A549 treated with CpdA at 1 μM for 4 hours (cell line): ENCODE measurements at places on chromosomes 6 and 20. TPM values are rescaled to one million over a fixed set of nuclear protein-coding genes. Genes with fewer than 3 reads are reported as not detected.

TNFRSF6B gene
- 0.47 to 1.2 TPM (median 0.85 TPM) in 5 replicates for total RNA-seq

SLC22A23 gene
- 8.4 to 12.1 TPM (median 10.6 TPM) in 5 replicates for total RNA-seq

KIFC1 gene
- total RNA-seq, result 40.9 to 46.6 TPM (median 43.1 TPM) in 5 replicates

SAMD3 gene
- total RNA-seq, result not detected in 5 replicates

PRND gene
- total RNA-seq, result not detected in 5 replicates

SLC25A27 gene
- 0.09 to 1.4 TPM (median 0.61 TPM) in 5 replicates for total RNA-seq

LHFPL5 gene
- 0.13 to 0.22 TPM (median 0.16 TPM) in 3 of 5 replicates, not detected in the others for total RNA-seq

ARMH2 gene
- total RNA-seq, result not detected in 5 replicates

DUSP15 gene
- 0.64 to 1.5 TPM (median 1.1 TPM) in 5 replicates for total RNA-seq

CNBD2 gene
- total RNA-seq, result 4.3 to 6.4 TPM (median 5.5 TPM) in 5 replicates

DHX16 gene
- 25.8 to 30.1 TPM (median 28.8 TPM) in 5 replicates for total RNA-seq

BPIFA1 gene
- not detected in 5 replicates for total RNA-seq

SYTL3 gene
- 0.98 to 1.2 TPM (median 1.1 TPM) in 5 replicates for total RNA-seq

ULBP1 gene
- 0.73 to 1.2 TPM (median 0.97 TPM) in 5 replicates for total RNA-seq

OR2B6 gene
- total RNA-seq, result 0.15 to 0.23 TPM (median 0.19 TPM) in 3 of 5 replicates, not detected in the others

ZGPAT gene
- 22.0 to 29.9 TPM (median 26.8 TPM) in 5 replicates for total RNA-seq

ARFGAP1 gene
- total RNA-seq, result 69.7 to 103 TPM (median 80.9 TPM) in 5 replicates

ERVFRD-1 gene
- total RNA-seq, result not detected in 5 replicates

CLVS2 gene
- total RNA-seq, result 0.02 to 0.14 TPM (median 0.07 TPM) in 5 replicates

LPIN3 gene
- 8.7 to 13.0 TPM (median 10.4 TPM) in 5 replicates for total RNA-seq

PSORS1C1 gene
- 3.3 to 6.4 TPM (median 4.2 TPM) in 5 replicates for total RNA-seq

F13A1 gene
- not detected in 5 replicates for total RNA-seq

MMP24OS gene
- total RNA-seq, result 47.8 to 84.2 TPM (median 74.9 TPM) in 5 replicates

UNC5CL gene
- 0.20 to 0.40 TPM (median 0.34 TPM) in 5 replicates for total RNA-seq

TULP1 gene
- not detected in 5 replicates for total RNA-seq
